Vein endothelial cell (primary cell): ENCODE measurements at places on chromosomes 7 and 10. TPM values are rescaled to one million over a fixed set of nuclear protein-coding genes. Genes with fewer than 3 reads are reported as not detected.

The ERVW-1 gene
- total RNA-seq: not detected in 2 replicates

The SORCS1 gene
- total RNA-seq: not detected in 2 replicates

The C7orf57 gene
- total RNA-seq: not detected in 2 replicates

The ASB10 gene
- total RNA-seq: not detected in 2 replicates

The DGKB gene
- 0.65 TPM in 1 of 2 replicates, not detected in the other for total RNA-seq
